ENCODE measurements at places on chromosomes 4 and X. TPM values are rescaled to one million over a fixed set of nuclear protein-coding genes. Genes with fewer than 3 reads are reported as not detected.

- DNase-seq: no peak
Observed at GRCh38 chr4:91317434-91317833, 986.3 kb upstream of the GRID2 start.

GRCh38 chrX:13188731-13189309, 131.0 kb downstream of the ATXN3L start:
- peak; percentile 14 for DNase-seq

DNA sequence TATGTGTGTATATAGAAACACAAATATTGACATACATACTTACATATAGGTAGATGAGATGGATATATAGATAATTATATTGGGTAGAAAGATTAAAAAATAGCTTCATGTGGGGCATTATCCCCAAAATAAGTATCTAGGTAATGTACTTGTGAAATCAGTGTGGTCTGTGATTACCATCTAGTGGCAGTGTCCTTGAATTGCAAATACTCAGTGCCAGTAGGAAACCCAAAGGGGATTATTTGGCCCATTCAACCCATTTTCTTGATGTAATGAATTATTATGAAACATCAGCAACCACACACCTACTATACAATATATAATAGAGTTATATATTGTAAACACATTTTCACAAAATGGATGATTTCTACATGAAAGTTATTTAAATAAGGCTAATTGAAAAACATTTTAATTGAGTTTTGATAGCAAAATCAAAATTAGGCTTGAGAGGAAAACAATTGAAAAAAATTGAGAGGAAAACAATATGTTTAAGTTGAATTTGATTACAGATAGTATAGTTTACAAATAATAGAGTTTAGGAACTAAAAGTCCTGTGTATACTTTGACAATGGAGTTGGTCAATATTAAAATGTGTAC, 389.4 kb downstream of the GALNTL6 start:
- no peak for DNase-seq

DNA sequence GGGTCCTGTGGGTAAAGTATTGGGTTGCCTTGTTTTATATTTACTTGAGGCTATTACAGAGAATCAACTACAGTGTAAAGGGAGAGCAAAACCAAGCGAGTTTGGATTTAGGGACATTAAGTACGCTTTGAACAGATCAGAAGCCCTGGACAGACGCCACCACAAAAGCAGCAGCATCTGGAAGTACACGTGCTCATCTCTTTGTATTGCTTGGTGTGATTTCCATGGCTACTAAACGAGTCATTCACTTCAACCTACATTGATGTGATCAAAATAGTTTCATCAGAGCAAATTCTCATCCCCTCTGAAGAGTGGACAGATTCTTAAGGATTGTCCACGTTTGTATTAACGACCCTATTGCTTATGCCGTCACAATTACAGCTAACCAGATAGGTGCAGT, 85.1 kb downstream of the SORBS2 start:
- DNase-seq: no peak

- DNase-seq: no peak
Observed at GRCh38 chrX:15441464-15441863, 51.7 kb downstream of the PIR start.

GRCh38 chrX:100720301-100720700, 11.6 kb downstream of the SYTL4 start:
- DNase-seq: no peak

DNA sequence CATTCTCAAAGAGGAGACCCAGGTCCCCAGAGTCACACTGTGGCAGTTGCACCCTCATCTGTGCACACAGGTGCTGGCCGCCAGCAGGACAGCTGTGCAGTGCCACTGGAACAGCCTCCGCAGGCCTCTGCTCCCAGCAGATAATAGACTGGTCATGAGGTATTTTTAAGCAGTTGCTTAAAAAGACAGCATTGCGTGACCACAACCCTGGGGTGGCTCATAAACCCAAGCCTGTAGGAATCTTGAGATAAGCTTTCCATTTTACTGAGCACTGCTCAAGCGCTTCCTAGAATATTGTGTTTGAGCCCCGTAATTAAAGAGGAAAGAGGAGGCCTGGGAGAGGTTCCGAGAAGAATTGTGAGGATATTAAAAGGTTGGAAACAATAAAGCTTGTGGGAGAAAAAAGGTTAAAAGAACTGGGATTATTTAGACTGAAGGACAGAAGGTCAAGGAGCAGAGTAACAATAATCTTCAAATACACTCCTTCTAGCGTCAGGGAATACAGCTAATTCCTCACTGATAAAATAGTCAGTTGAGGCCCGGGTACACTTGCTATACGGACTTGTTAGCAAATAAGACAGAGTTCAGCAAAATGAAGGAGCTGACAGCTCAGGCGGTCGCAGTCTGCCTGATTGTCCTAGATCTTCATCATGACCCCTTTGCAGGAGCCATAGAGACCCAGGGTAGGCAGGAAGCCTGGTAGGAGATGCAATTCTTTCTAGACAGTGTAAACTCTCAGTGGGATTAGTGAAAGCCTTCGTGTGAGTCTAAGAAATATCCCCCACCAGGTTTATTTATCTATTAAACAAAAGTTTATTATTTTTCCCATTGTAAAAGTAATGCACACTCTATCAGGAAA, 86.2 kb upstream of the KIT start:
- DNase-seq: no peak

- no peak for DNase-seq
Observed at GRCh38 chrX:121000589-121000988, 15.0 kb upstream of the CT47A1 start.

- no peak for DNase-seq
Observed at GRCh38 chr4:38831653-38832052, 25.0 kb downstream of the TLR6 start.

GRCh38 chr4:150117094-150117493, 38.8 kb downstream of the DCLK2 start:
- peak; percentile 38 for DNase-seq

CITED1 gene
- 14.7 TPM for polyA plus RNA-seq

- DNase-seq: no peak
Observed at GRCh38 chrX:108399418-108400165, 38.6 kb downstream of the COL4A6 start.

GRCh38 chr4:110139815-110140214, 58.6 kb downstream of the ELOVL6 start:
- no peak for DNase-seq

DNA sequence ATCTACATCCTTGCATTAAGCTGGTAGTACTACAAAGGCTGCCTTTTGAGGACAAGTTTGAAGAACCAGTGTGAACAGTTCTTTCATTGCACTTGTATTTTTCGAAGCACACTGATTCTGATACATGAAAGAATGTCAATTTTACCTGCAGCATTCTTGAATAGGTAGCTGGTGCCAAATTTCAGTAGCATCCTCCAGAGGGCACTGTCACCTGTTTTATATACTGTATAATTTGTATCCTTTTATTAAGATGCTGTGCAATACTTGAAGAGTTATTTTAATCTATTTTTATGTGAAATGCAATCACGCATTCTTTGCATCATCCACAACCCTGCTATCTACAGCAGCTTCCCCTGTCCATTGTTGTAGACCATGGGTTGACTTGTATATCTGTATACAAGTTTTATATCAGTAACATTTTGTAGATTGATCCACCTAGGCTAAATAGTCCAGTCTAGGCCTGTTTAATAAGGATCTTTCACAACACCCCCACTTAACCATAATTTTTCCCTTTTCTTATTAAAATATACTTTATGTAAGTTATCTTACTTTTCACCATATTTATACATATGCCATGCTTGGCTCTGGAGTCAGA, 325.7 kb downstream of the PCDH7 start:
- no peak for DNase-seq

MAGEA9B gene
- not detected for polyA plus RNA-seq

DNA sequence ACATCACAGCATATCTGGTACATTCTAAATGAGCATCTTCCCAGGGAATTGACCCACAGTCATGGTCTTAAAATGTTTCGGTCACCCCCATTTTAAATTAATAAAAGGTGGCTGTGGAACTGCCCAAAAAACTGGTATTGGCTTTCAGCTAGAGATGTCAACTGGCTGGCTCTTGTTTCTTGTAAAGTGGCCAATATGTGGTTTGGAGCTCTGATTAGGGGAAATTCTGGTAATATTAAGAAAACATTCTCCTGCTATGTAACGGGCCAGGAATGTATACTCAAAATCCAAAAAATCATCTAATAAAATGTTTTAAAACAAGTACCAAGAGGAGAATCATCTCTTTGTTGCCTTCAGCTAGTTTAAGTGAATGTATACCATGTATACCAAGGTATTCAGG, 62.0 kb upstream of the VCX2 start:
- no peak for DNase-seq

GRCh38 chr4:100162027-100162685, 28.1 kb downstream of the DDIT4L start:
- no peak for DNase-seq

TLR7 gene
- polyA plus RNA-seq: 0.67 TPM

DNA sequence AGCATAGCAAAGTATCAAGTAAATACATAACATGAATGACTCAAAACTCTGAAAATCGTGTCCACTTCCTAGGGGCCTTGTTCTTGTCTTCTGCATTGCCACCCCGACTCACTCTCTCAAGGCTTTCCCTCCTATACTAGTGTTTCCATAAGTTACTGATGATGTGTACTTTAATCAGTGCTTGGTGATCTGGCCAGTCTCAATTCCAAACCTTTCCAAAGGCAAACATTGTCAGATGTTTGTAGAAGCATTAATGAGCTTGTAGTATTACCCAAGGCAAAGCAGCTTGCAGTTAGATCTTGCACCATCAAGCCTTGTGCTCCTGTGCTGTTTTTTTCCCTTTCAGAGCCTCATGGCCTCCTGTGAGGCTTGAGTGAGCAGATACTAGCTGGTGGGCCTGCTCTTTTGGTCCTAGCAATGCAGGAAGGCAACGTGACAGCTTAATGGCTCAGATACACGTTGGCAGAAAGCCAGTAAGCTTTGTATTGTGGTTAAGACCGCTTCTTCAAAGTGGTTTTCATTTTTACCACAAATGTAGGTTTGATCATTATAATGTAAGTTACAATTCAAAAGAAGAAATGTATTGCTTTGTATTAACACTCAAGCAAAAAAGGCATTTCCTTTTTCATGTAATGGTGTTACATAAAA, 51.8 kb downstream of the RBPJ start:
- DNase-seq: no peak

DNA sequence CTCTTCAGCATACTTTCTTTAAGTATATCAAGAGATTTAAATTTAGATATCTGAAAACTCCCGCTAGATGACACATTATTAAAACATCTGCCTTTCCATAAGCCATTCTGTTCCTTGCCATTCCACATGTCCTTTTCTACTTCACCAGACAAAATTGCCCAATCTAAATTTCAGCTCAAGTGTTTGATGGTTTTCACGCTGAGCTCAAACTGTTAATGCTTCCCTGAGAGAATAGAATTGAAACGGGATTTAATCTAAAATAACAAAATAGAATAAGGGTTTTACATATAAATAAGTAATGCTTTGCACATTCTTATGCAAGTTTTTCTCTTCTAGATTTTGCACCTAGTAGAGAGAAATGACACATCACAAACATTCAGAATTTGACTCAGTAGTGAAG, 764.5 kb upstream of the TENM3 start:
- no peak for DNase-seq

- DNase-seq: no peak
Observed at GRCh38 chrX:38919853-38920528, 118.7 kb downstream of the MID1IP1 start.

DNA sequence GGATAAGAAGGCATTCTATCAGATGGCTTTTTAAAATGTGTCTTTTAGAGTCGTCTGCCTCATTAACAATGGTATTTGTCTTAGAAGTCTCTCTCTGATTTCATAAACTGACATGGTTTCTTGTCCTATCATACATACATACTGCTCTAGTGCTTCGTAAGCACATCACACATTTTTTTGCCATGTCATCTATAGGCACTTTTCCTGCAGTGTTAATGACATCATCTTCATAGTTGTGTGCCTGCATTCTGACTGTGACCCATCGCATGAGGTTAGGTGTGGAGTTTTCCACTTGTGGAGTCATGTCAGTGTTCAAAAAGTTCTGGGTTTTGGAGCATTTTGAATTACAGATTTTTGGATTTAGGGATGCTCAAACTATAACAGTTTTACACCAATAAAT, 361.6 kb upstream of the SPOCK3 start:
- no peak for DNase-seq
